ENCODE measurements at places on chromosomes 7 and 10.

DNA sequence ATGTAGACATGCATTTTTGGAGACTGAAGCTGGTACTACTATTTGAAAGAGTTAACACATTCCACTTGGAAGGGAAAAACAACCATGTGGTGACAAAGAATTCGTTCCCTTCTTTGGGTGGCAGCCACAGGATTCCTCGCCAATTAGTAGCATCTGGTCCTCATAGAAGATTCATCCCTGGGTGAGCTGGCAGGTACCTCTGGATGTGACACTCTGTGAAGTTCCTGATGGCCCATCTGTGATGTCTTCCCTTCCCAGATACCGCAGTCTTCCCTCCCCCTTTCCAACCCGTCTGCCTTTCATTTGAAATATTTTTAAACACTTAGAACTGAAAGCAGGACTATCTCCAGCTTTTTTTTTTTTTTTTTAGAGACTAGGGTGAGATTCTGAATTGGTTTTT lies 569.5 kb downstream of the TYW1 start:
- ATAC-seq = no peak

DNA sequence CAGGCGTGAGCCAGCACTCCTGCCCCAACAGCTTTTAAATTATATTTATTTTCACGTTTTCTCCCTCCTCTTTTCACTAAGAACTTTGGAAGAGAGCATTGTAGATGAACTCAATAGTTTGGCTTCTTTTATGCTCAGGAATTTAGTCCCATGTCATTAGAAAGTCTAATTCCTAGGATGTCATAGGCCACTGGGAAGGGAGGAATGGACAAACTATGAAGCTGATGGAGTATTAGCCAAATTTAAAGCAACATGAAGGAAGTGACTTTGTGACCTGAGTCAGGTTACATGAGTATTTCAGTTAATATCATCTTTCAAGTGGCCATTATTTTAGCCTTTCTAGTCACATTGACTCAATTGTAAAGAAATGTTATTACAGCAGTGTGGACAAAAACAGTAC lies 18.0 kb upstream of the OPN4 start:
- no peak for ATAC-seq

DNA sequence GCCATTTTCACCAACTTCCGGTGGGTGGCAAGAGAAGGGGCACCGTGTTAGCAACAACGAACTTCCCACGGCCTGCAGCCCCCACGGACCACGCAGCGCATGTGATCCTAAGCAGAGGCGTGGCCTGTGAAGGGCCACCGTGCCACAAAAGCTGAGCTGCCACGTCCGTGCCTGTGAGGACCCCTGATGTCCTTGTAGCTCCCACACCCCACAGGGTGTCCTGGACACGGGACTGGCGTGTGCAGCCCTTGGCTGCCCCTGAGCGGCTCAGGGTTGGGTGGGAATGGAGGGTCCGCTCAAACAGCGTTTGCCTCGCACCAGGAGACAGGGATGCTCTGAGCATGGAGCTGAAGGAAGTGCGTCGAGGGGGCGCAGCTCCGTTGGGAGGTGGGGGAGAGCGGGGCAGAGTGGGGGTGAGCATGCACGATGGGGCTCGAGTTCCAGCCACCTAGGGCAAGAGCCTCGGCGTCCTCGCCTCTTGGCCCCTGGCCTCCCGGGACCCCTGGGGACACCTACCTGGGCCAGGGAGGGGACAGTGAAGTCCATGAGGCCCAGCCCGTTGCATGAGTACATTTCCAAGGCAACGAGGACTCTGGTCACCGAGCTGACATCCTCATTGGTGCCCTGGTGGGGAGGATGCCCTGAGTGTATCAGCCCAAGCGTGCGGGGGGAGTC lies 33.6 kb downstream of the CFAP46 start:
- no peak for ATAC-seq

GRCh38 chr7:68613897-68614296 lies 984.4 kb upstream of the AUTS2 start:
- no peak for ATAC-seq

DNA sequence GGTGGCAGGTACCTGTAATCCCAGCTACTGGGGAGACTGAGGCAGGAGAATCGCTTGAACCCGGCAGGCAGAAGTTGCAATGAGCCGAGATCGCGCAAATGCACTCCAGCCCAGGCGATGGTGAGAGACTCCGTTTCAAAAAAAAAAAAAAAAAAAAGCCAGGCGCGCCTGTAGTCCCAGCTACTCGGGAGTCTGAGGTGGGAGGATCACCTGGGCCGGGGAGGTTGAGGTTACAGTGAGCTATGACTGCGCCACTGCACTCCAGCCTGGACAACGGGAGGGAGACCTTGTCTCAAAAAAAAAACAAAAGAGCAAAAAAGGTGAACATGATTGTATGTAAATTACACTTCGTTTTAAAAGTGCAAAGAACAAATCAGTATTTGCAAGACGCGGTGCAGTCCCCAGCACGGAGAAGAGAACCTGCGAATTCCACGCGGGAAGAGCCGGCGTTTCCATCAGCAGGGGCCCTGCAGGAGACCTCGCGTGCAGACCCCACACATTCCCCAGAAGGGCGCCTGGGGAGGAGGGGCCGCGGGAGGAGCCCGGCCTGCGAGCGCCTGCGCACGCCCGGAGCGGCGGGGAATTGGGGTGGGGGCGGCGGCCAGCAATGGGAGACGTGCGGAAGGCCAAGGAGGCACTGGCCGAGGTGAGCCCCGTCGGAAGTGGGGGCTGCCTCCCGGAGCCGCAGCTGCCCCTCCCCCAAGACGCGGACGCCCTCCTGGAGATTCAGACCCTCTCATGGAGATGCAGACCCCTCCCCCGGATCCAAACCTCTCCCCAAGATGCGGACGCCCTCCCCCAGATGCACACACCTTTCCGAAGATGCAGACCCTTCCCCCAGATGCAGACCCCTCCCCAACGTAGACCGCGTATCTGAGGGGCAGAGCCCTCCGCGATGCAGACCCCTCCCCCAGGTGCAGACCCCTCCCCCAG lies 16.7 kb upstream of the SUN1 start:
- ATAC-seq = no peak

DNA sequence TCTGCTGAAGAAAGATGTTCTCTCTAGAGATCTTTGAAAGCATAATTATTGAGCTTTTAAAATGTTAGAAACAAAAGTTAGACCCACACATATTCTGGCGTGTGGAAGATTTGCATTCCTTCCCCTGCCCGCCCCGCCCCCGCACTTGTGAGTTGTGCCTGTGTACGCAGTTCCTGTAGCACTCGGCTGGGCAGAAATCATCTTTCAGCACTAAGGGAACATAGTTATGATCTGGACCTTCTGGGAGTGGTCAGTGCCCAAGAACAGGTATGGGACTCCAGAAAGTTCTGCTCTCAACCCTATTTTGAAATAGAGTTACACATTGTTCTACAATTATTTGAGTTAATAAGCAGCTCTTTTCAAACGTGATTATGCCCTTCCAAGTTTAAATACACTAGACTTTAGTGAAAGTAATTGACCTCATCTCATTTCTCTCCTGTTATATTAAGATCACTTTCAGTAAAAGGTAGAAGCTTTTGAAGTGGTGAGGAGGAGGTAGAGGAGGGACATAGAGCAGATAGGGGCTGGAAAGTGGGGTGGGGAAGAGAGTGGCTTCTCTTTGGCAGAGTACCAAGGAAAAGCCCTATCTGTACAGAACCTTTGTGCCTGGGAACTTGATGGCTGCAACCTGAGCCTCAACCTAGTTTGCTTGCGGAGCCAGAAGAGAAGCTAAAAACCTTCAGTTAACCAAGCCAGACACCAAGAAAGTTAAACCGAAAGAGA lies 5.7 kb downstream of the BLVRA start:
- ATAC-seq = peak; percentile 71

- no peak for ATAC-seq
Observed at GRCh38 chr10:36254199-36254598, 612.1 kb upstream of the FZD8 start.

- peak; percentile 79 for ATAC-seq
Observed at GRCh38 chr7:137961200-137962177, 40.4 kb downstream of the CREB3L2 start.

DNA sequence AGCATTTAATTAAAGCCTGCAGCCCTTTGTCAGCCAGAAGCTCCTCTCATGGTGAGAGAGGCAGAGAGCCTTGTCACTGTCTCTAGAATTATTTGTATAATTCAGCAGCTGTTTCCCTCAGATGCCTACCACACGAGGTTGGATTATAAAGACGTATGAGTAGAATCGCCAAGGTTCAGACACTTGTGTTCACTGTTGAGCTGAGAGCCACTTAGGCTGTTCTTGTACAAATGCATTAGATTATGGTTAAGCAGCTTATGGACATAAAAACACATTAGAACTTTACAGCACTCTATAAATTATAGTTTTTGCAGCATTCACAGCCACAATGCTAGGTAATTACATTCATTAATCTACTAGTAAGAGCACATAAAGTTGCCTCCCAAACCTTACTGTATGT lies 282.6 kb downstream of the AUTS2 start:
- ATAC-seq = no peak

- ATAC-seq = no peak
Observed at GRCh38 chr10:24731942-24732341, 8.3 kb upstream of the ARHGAP21 start.

- no peak for ATAC-seq
Observed at GRCh38 chr10:4635388-4635787, 190.6 kb upstream of the AKR1E2 start.

- peak; percentile 44 for ATAC-seq
Observed at GRCh38 chr7:143408686-143409561, at the start of gene EPHA1. TSS of gene EPHA1 (minus strand) at chr7:143408856. CDS start at chr7:143408805, 51 bp downstream.

- ATAC-seq = peak; percentile 38
Observed at GRCh38 chr7:41107330-41107937, 595.5 kb downstream of the INHBA start.

- peak; percentile 43 for ATAC-seq
Observed at GRCh38 chr7:5450549-5451327, 27.1 kb upstream of the TNRC18 start.

- ATAC-seq = peak; percentile 94
Observed at GRCh38 chr10:100433253-100434240, 29.3 kb upstream of the WNT8B start.

- no peak for ATAC-seq
Observed at GRCh38 chr7:55193245-55193644, 171.9 kb upstream of the LANCL2 start.

DNA sequence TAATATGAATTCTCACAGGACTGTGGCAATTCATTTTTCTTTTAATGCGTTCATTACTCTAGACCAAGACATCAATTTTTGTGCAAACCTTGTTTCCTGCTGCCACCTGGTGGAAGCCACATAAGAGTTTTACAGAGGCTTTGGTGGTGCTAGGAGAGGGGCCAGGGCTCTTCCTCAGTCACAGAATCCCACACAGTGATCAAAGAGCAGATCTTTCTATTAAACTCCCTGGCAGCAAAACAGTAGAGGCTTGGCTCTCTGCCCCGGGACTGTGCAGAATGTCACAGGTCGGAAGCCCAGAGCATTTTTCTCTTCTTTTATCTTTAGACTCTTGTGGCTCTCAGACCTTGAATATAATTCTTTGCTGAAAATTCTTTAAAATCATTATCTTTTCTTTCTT lies 506.4 kb upstream of the C7orf33 start:
- no peak for ATAC-seq

- no peak for ATAC-seq
Observed at GRCh38 chr10:75859141-75859540, 427.7 kb downstream of the LRMDA start.

- ATAC-seq = no peak
Observed at GRCh38 chr10:78936412-78937342, 132.1 kb upstream of the ZMIZ1 start.

DNA sequence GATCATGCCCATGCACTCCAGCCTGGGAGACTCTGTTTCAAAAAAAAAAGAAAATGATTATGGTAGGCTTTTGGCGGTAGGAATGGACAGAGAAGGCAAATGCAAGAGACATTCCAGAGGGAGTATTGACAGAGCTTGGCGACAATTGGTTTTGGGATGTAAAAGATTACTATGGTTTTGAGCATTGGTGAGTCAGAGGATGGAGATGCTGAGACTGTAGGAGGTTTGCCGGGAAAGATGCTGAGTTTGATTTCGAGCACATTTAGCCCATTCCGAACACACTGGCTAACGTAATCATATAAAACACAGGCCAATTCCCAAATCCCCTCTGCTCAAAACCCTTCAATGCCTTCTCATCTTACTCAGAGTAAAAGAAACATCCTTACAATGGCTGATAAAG lies 161.6 kb upstream of the MKLN1 start:
- ATAC-seq = no peak

DNA sequence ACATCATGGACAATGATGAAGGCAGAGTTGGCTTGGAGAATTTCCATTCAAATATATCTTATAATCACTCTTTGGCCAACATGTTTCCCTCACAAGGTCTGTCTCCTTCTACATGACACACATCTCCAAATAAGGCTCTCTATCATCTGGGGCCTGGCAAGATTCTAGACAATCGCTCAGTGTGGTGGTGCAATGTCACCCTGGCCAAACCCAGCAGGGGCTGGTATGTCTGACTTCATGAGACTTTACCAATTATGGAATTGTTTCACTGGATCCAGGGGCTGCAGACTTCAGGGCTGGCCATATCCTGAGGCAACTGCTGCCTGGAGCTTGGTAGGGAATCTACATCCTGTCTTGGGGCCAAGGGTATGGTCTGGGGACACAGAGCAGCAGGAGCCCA lies 319.0 kb downstream of the PLXNA4 start:
- ATAC-seq = no peak

DNA sequence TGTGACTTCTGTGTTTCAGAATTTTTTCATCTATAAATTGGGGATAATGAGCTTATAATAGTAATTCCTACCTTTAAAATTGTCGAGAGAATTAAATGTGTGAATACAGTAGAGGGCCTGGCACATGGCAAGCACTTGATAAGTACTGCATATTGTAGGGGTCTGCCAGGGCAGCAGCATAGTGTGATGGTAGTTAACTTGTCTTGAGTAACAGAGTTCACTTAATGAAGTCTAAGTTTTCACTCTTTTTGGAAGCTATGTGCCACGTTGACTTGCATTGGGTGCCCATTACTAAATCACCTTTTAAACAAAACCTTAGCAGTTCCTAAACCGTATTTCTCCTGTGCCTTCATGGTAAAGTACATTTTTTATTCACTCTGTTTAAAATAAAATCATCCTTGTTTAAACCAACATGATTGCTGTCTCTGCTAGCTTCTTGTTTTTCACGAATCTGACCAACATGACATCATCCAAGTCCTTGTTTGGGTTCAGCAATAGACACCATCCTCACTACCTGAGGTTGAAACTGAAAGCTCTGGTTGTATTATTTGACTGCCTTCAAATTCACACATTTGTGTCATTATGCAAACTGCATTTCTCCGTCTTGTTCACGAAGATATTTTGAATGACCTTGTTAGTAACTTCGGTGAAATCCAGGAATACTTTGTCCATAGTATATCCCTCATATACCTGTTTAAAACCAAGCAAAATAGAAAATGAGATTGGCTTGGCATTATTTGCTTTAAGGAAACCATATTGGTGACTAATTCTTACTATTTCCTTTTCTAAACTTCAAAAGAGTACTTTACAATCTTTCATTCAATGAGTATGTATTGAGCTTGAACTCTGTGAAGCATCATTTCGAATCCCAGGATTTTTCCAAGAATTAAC lies 340.2 kb downstream of the SUGCT start:
- ATAC-seq = no peak
